Bone marrow (tissue), 2 donors: ENCODE measurements at places on chromosomes 1 and 21.

DNA sequence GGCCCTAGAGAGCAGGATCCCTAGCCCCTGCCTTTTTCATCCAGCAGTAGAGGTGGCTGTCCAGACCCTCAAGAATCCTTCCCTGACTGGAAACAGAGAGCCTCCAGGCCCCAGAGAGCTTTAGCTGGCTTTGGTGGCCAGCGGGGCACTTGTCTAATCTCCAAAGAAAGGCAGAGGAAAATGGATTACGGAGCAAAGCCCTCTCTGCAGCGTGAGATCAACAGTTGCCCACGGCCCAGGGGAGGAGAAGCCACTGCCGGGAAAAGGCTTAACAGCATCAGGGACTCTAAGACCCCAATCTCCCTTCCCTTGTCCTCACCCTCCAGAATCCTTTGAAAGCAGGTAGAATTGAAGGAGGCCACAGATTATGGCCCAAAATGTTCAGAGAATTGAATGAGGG lies 35.8 kb upstream of the GRIK3 start:
- DNase-seq: no peak

GRCh38 chr1:183889095-183889494 lies 84.2 kb downstream of the RGL1 start:
- DNase-seq: no peak

DNA sequence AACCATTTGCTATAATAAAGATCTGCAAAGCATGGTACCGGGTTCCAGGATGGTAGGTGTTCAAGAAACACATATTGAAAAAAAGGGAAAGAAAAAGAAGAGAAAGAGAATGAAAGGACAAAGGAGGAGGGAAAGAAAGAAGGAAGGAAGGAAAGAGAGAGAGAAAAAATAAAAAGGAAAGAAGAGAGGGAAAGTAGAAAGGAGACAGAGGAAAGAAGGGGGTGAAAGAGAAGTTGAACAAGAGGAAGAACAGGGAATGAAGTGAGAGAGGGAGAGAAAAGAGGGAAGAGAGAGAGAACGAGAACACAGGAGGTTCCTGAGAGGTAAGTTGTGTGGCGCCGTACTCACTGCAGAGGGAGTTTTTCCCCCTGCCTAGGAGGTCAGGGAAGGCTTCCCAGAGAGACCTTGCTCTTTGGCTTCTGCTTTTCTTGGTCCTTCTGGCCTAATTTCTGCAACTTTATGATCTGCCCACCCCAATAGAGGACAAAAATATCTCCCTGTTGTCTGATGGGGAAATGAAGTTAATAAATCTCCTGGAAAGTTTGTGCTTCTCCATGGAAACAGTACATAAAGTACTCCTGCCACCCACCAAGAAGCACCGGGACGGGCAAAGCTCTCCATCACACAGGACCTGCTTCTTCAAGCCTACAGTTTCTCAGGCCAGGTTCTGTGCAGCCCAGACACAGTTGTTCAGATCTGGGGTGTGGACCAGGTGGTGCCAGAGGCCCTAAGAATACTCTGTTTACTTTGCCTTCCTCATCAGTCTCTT lies 124.8 kb downstream of the ROR1 start:
- no peak for DNase-seq

DNA sequence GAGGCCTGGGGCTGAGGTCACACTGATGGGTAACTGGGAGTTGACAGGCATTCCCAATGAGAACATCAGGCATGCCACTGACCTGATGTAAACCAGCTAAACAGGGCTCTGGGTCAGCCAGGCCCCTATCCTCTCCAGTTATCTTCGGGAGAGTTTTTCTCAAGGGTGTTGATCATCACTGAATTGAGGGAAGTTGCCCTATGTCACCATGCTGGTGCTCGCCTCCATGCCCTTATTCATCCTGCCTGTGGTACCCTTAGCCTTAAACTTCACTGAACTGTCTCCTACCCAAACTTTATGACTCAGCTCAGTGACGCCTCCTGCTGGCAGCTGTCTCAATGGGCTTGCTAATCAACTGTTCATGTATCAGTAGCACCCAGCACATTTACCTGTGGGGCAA lies 80.7 kb upstream of the TNR start:
- DNase-seq: no peak

DNA sequence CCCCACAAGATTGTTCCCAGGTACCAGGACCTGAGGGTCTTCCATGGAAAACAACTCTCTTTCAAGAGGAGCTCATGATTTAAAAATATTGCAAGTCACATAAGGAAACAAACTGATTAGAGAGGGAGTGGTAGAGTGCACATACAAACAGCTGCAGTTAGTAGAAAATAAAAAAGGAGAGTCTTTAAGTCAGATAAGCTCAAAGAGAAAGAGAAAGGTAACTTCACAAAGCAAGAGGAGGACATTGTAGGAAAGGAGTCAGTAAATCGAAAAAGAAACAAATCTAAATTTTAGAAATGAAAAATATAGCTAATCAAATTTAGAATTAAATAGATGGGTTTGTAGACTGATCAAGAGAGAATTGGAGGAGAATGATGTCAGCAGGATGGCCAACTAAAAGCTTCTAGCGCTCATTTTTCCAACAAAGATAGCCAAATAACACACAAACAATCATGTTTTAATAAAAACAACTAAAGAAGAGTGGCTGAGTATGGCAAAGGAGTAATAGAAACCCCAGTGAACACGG lies 86.1 kb upstream of the CD53 start:
- no peak for DNase-seq

GRCh38 chr1:178345807-178346206 lies 151.0 kb downstream of the CLEC20A start:
- DNase-seq: no peak

GRCh38 chr1:14906665-14907064 lies 246.9 kb upstream of the TMEM51 start:
- no peak for DNase-seq

DNA sequence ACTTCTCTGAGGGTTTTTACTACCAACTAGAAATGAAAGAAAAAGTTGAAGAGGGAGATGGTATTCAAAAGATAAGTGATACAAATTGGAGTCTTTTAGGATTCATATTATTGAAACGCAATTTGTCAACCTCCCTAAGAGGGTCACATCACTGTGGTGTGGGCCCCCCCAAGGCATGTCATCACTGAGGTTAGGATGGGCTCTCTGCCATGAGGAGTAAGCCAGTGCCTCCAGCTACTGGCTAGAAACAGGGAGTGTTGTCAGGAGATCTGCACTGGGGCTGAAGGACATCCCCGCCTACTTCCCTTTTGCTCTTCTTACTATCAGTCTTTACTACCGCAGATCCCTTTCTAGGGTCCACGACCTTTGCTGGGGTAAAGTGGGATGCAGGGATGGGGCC lies 25.9 kb downstream of the ITSN1 start:
- no peak for DNase-seq

DNA sequence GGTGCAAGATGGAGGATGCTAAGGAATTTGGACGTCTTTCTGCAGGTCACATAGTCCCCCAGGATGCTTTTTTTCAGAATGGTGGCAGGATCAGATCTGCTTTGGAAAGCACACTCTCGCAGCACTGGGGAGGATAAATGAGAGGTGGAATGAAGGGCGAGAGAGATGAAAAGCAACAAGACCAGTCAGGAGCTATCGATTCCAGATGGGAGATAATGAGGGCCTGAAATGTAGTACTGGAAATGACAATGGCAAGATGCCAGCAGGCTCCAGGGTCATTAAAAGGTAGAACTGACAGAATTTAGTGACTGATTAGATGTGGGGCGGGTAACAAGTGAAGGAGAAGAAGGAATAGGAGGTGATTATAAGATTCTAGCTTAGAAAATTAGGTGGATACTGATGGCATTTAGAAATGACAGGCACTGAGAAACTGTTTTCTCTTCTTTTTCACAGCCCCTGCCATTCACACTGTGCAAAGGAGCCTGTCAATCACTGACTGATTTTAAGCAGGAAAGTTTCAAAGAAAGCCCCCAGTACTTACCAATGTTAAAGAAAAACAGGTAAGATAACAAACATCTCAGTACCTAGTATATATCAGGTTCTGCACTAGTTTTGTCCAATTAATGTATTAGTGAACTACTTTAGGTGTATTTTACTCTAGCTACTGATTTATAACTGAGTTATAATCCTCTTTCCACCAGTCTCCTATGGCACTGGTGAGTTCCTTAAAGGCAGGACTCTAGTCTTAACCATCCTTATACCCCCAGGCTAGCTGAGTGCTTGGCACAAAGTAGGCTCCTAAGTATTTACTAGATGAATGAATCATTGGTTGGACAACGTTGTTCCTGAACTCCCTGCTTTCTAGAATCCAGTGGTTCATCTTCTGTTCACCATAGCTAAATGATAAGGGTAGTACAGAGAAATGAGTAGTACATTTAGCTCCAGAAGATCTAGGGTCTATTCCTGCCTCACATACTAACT lies 9.2 kb downstream of the PIGM start:
- DNase-seq: no peak

GRCh38 chr1:28062806-28063205 lies 25.6 kb downstream of the EYA3 start:
- DNase-seq: no peak

DNA sequence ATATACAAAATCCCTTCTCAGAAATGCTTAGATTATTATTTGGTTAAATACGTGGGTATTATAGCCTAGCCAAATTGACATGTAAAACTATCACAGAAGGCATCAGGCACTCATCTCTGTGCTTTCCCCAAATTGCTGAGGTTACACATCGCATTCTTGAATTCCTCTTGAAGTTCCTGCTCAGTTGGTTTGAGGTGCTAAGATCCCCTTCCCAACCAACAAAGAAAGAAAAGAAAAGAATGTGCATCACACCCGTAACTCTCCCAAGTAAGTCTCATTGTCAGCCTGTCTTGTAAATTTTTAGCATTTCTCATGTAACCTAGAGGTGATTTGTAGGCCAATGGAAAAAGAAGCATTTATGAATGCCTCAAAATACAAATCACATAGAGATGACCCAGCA lies 539.2 kb upstream of the PRMT6 start:
- no peak for DNase-seq

GRCh38 chr1:196409586-196409985 lies 198.7 kb downstream of the KCNT2 start:
- no peak for DNase-seq

- no peak for DNase-seq
Observed at GRCh38 chr1:63414691-63415365, 47.4 kb downstream of the ALG6 start.
